ENCODE measurements at places on chromosomes 2 and 18.

DNA sequence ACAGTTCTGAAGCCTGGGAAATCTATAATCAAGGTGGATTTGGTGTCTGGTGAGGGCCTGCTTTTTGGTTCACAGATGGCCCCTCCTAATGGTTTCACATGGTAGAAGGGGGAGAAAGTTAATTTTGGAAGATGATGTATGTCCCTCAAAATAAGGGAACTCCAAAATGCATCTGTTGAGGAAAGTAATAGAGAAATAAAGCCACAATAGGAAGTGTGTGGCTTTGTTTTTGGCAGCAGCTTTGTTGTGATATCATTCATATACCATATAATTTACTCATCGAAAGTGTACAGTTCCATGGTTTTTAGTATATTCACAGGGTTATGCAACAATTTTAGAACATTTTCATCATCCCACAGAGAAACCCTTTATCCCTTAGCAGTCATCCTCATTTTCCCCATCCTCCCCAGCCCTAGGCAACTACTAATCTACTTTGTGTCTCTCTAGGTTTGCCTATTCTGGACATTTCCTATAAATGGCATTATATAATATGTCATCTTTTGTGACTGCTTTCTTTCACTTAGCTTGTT lies 274.0 kb upstream of the FAM98A start:
- DNase-seq, result no peak

GRCh38 chr2:138979131-138979785 lies 199.1 kb upstream of the NXPH2 start:
- DNase-seq, result no peak

DNA sequence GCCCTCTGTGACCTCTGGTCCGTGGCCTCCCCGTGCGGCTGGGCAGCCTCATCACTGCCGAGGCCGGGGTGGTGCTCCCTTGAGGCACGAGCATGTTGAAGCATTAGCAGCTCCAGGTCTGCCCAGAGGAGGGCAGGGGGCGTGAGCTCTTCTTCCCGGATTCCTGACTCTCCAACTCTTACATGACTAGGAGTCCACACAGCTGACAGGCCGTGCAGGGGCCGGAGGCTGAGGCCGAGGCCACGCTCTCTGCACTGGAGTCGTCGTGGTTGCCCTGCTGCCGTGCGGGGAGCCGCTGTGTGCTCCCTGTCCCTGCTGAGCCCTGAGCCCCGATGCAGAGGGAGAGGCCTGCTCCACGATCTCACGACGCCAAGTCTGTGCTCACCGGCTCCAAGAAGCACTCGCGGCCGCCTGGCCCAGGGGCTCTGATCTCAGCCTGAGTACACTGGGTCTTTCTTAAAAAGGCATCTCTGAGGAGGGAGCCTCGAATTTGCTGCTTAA lies 19.4 kb upstream of the KCNG2 start:
- no peak for DNase-seq

DNA sequence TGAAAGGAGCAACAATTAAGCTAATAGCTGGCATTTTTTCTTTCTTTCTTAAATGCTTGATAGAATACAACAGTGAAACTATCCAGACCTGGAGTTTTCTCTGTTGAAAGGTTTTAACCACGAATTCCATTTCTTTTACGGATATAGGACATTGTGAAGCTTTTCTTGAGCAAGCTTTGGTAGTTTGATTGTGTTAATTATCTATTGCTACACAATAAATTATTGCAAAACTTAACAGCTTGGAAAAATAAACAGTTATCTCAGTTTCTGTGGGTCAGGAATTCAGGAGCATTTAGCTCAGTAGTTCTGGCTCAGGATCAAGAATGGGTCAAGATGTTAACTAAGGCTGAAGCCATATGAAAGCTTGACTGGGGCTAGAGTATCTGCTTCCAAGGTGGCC lies 11.7 kb downstream of the PHOSPHO2 start:
- DNase-seq, result no peak

DNA sequence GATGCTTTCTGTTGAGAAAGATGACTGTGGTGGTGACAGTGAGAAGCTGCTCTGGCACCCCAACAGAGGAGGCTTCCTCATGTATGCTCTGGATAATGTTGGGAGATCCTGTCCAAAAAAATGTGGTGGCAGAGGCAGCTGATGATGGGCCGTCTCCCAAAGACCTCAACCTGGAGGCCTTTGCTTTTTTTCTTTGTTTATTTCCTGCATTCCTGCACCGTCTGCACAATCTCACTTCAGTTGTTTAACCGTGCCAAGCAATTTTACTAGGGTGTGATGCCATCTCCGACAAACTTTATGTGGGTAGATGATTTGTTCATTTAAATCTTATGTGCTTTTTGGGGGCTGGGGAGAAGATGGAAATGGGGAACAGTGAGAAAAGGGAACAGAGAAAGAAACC lies 62.2 kb upstream of the IGFBP5 start:
- no peak for DNase-seq

DNA sequence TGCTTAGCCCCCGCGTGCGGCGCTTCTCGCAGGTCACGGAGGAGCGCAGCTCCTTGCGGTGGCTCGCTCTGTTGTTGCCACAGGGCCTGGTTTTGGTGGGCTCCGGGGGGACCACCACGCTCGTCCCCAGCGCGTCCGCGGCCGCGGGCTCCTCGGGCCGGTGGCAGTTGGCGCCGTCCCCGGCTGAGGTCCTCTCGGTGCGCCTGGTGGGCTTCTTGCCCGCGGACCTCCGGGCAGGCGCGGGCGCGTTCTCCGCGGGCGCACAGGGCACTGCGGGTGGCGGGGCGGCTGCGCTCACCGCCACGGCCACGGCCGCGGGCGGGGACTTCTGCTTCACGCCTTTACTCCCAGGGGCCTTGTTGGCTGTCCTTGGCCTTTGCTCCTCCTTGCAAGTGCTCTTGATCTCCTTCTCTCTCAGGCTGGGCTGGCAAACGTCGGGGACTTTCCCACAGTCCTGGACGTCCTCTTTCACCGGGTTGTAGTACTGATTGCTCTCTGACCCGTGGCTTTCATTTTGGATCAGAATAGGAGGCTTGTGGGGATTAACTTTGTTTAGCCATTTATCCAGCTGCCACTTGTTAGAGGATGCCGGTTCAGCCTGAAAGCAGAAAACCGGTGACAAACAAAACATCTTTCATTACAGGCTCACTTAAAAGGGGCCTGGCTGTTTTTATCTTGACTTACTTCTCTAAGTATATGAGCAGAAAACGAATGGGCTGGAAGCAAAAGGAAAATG lies 104.0 kb upstream of the REV1 start:
- DNase-seq, result no peak

DNA sequence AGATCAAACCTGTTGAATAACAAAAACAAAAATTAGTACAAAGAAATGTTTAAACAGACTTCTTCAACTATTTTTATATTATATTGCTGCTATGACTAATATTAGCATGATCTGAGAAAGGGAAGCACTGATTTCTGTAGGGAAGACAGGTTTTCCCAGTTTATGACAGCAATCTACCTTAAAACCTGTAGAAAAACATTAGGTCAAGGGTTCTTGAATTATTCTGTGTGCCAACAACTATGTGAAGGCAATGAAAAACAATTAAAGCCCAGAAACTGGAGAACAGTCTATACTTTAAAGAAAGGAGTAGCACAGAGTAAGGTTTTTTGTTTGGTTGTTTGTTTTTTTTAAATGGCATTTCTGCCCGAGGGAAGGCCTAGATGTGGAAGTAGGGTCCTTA lies 23.3 kb downstream of the PUM2 start:
- DNase-seq, result no peak

GRCh38 chr2:238509151-238509835 lies 82.6 kb downstream of the ASB1 start:
- DNase-seq, result no peak

DNA sequence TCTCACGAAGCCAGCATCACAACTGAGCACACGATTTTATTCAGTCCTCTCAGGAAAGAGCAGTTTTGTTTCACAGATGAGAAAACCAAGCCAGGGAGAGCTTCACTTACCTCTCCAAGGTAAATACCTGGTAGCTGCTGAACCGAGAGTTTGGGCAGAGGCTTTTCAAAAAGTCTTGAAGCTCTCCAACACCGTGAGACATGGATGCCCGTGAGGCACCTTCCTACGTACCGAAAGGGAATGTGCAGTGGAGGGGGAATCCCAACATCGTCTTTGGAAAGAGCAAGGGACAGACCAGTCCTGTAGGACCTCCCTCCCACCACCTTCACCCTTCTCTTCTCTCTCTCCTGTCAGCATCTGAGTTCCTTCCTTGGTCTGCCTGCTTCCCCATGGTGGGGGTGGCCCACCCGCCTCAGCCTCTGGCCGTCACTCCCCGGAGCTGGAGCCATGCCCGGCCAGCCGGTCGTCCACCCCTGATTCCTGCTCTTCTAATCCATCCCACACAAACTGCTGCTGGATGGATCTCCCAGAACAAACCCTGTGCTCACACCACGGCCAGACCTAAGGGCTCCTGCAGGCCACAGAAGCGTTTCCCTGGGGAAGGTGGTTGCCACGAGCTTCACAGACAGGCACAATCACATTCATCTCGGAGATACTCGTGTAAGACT lies 97.3 kb upstream of the SNTG2 start:
- no peak for DNase-seq

GRCh38 chr2:146444085-146444484 lies 1400.7 kb upstream of the ACVR2A start:
- DNase-seq, result no peak

DNA sequence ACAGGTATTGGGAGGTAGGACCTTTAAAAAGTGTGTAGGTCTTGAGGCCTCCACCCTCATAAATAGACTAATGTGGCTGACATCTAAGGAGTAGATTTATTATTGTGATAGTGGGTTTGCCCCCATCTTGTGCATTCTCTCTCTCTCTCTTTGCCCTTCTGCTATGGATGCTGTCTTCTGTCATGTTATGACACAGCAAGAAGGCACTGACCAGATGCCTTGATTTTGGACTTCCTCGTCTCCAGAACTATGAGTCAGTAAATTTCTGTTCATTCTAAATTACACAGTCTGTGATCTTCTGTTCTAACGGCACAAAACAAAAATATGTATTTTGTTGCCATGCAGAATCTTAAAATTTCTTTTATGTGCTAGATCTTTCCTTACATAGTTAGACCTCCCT lies 66.9 kb downstream of the ATAD2B start:
- DNase-seq, result no peak

DNA sequence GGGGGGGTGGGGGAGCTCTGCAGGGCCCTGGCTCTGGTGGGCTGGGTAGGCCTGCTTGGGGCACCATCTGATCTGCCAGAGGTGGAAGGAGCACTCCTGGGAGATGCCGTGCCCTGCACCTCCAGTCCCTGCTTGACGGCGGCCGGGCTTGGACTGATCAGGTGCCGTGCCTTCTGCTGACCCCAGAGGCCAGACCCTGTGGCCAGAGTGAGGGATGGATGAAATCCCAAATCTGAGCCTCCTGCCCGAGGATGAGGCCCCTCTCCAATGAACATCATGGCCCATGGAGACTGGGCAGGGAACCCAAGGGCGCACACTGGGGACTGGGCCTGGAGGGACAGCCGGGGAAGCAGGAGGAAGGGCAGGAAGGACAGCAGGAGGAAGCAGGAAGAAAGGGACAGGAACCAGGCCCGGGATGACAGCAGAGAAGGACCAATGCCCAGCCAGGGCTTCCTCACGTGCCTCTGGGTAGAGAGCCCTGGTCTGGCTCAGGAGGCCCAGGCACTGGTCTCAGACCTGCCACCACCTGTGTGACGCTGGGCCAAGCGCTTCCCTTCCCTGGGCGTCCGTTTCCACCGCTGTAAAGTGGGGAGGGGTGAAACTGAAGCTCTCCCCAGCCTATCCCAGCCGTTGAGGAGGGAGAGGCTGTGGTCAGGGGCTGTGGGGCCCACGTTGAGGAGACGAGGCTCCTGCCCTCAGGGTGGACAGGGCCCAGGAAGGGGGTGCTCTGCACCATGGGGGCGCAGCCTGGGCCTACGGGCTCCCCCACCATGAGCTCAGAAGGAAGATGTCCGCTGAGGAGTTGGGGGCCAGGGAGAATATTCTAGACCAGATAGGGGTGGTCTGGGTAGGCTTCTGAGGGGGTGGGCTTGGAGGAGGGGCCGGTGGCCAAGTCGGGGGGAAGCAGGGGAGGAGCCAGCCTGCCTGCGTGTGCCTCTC lies 1.0 kb upstream of the GPR35 start:
- no peak for DNase-seq

DNA sequence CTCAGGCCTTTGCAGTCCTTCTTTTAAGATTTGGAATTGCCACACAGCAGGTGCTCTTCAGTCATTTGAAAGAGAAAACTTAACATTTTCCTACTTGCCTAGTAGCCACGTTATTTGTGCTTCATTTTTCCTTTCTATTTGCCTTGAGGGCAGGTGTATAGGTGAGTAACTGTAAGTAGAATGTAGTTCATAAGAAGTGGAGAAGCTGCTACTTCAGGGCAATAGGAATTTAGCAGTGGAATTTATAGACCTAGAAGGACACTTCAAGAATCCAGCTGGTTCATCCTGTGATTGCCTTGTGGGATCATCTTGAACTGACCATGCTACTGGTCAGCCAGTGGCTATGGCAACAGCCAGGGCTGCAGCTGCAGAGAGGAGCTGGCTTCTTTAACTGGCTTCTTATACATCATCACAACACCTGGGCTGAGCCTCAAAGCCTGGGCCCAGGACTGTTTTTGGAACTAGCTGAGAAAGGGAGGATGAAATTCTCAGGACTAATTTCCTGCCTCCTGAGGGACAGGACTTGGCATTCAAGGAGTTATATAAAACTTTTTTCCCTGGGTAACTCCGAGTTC lies 5.1 kb upstream of the LANCL1 start:
- DNase-seq, result no peak

DNA sequence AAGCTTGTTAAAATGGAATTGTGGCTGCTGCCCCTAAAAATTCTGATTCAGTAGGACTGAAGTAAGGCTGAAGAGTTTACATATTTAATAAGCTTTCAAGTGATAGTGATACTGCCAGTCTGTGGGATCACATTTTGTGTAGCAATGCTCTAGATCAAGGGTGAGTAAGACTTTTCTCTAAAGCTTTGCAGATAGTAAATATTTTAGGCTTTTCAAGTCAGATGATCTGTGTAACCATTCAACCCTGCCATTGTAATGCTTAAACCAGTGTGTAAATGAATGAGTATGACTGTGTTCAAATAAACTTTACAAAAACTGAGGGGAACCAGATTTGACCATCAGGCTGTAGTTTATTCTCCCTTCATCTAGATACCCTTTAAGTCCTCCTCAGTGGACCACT lies 92.7 kb downstream of the PIK3C3 start:
- no peak for DNase-seq

- DNase-seq, result peak; percentile 38
Observed at GRCh38 chr2:149409506-149409905, 79.1 kb downstream of the LYPD6 start.

DNA sequence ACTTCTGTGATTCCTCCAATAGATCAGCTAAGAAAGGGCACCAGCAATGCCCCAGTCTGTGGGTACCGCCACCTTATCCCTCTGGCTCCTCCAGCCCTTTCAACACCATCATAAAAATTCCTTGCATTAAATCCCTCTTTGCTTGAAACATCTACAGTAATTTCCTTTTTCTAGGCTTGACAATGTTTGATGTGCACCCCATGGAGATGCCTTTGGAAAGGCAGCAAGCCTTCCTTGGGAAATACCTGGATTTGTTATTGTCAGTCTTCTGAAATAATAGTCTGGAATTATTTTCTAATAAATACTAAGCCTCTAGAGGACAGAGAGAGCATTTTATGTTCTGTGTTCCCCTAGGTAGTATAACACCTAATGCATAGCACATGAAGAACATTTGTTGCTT lies 46.1 kb downstream of the NCKAP5 start:
- DNase-seq, result no peak
